ENCODE measurements at places on chromosomes 11 and 22.

- DNase-seq, result no peak
Observed at GRCh38 chr11:8204596-8204995, 35.8 kb upstream of the RIC3 start.

GRCh38 chr11:36151933-36152580 is 137.2 kb downstream of the COMMD9 start:
- no peak for DNase-seq

- peak; percentile 30 for DNase-seq
Observed at GRCh38 chr11:118497831-118498230, 29.4 kb upstream of the TTC36 start.

DNA sequence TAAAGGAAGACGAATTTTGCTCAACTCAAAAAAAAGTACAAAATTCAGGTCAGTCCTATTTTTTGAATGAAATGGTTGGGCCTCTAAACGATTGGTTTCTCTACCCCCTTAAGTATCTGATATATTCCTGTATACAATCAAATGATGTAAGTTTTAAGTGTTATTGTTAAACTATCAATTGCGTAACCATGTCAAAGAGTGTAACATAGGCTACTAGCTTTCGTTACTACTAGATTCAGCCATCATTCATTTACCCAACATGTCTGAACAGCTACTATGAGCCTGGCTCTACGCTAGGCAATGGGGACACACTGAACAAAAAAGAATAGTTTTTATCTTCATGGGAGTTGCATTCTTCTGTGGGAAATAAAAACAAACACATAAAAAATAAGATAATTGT is 3.3 kb downstream of the RAB6A start:
- no peak for DNase-seq

DNA sequence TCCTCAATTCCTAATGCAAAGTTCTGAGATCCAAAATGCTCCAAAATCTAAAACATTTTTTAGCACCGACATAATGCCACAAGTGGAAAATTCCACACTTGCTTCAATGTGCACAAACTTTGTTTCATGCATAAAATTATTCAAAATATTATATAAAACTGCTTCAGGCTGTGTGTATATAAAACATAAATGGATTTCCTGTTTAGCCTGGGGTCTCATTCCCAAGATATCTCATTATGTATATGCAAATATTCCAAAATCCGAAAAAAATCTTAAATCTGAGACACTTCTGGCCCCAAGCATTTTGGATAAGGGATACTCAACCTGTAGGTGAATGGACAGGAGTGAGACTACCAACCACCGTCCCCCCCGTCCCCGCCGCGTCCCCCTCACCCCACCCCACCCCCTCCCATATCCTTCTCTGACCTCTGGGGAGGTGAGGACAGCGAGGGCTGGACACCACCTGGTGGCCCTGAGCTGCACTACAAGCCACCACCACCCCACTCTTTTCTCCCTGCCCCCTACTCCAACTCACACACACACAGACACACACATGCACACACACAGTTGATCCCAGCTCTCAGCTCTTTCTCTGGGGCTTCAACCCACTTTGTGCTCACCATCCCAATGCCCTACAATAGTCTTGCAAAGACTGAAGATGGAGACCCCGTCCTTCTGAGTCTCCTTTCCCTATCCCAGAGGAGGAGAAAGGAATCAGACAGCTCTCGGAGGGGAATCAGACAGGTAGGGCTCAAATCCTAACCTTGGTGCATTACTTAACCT is 101.0 kb downstream of the PDE2A start:
- peak; percentile 62 for DNase-seq

GRCh38 chr22:20651286-20651685 is 122.6 kb upstream of the SERPIND1 start:
- no peak for DNase-seq

GRCh38 chr11:118652681-118653181 is 26.7 kb downstream of the TREH start:
- no peak for DNase-seq
